Activated T-helper 9 cell treated with anti-CD3 and anti-CD28 coated beads, Interleukin-2, amount 50 U/mL, for 16 hours (primary cell): ENCODE measurements at places on chromosomes 7 and 10.

DNA sequence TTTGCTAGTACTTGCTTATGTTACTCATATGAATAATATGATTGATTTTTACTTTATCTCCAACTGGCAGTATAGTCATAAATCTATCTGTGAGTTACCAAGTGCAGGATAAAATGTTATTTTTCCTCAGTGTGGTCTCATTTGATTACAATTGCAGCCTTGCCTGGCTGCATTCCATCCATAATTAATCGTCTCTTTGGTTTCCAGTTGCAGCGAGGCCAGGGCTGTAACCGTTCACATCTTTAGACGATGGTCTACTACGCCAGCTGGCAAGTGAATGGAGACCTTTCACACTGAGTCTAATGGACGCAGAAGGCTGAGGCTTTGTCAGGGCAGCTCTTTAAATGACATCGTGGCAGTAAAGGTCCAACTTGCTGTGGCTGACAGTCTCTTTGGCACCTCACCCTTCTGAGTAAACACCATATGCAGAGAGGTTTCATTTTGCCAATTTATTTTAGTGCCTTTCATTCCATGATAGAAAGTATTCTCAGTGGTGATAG, 84.0 kb downstream of the ARL4A start:
- no peak for DNase-seq

- DNase-seq = no peak
Observed at GRCh38 chr10:17848646-17849045, 39.5 kb downstream of the MRC1 start.

DNA sequence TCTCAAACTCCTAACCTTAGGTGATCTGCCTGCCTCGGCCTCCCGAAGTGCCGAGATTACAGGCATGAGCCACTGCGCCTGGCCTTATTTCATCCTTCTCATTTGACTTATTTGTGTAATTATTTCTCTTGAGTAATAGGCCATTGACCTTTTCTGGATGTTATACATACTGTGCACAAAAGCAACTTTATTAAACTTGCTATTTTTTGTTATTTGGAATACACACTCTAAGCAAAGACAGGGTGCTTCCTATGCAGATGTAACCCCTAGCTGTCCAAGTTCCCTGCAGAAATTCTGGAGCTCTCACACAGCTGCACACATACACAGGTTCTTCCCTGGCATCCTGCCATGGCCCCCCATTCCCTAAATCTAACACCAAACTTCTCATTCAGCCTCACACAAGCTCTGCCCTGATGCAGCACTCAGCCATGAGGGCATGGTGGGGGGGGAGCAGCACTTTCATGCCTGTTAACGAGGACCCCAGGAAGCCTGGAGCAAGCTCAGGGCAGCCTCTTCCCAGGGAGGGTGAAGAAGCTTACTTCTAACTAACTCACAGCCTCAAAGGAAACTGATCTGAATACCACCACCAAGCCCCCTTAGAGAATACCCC, 33.2 kb downstream of the SH3PXD2A start:
- no peak for DNase-seq

DNA sequence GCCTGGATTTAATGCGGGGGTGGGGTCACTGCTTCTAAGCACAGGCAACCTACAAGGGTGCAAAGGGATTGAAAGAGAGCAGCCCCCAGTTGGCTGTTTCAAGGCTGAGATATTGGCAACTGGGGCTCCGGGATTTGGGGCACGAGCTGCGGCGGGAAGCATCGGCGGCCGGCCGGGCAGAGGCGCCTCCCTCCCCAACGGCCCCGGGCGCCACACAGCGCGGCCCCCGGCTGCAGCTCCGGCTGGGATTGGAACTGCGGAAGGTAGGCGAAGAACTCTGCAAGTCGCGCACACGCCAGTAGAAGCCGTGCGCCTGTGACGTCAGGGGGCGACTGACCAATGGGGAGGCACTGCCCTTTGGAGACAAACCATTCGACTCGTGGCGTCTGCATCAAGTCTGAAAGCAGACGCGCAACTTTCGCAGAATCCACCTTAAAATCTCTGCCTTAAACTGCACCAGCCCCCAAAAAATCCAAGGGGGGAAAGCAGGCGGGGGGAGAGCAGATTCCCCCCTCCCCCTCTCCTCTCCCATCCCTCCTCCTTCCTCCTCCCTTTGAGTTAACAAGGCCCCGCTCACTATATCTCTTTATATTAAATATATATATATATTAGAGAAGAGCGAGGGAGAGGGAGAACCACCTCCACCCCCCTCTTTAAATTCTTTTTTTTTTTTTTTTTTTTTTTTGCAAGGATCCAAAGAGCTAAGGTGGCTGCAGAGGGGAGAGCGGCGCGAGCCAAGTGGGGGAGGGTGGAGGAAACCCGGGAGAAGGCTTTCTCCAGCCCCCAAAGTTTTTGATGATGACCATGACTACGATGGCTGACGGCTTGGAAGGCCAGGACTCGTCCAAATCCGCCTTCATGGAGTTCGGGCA, at the start of gene DLX6:
TSS of gene DLX6 (plus strand) at position 371 of the 872 bp plus-strand sequence. CDS start at position 796, 425 bp downstream.
- no peak for DNase-seq

- no peak for DNase-seq
Observed at GRCh38 chr7:40482845-40483244, 348.0 kb downstream of the SUGCT start.

GRCh38 chr7:73341877-73342276, 13.9 kb downstream of the FKBP6 start:
- DNase-seq = no peak

DNA sequence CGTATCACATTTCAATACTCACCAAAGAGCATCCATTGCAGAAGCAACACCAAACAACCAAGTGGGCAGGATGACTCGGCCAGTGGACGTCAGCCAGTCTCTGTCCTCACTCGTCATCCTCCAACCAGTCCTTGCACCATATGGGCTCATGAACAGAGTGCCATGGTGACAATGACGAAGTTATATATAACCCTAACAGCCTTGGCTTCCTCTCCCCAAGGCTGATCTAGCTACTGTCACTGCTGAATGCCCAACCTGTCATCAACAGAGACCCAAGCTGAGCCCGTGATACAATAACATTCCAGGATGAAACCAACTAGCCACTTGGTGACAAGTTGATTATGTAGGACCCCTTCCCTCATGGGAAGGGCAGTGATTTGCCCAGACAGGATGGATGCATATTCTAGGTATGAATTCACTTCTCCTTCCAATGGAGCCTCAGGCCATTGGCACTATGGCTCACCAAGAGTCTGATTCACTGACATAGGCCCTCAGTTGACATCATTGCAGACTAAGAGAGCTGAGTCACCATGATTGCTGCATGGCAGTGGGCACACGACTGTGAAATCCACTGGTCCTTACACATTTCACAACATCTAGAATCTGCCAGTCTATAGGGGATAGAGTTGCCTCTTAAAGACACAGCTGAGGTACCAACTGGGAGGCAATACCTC, 26.3 kb upstream of the PPIF start:
- DNase-seq = no peak

- no peak for DNase-seq
Observed at GRCh38 chr7:86916277-86916825, 143.1 kb downstream of the ELAPOR2 start.

DNA sequence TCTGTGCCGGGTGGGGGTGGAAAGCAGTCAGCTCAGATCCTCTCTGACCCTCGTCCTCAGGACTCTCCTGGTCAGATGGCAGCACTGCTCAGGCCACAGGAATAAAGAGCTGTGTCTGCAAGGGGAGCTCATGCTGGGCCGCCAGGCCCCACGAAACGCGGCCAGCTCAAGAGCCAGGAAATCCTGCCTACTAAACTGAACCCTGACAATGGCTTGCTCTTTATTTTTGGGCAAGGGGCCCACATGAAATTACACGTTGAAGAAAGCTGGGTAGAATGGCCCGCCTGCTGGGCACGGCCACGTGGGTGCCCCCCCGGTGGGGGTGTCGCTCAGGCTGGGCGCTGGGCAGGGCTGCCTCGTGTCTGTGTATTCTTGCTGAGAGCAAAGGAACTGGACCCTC, 103.0 kb downstream of the ITIH5 start:
- no peak for DNase-seq

DNA sequence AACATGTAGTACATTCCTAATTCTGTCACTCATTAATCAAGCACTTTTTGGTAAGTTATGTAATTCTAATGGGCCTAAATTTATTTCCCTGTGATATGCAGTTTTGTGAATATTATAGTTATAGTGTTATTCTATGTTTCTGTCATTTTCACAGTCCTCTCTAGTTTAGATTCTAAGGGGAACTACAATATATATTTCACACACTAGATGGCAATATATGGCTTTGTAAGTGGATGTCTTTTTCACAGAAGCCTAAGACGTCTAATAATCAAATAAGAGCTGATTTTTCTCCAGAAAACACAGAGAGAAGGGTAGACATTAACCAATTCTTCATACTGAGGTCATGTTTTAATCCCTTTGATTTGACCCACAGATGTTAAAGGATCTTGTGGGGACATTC, 18.0 kb downstream of the RNLS start:
- no peak for DNase-seq

GRCh38 chr7:130091999-130092398, 21.7 kb downstream of the KLHDC10 start:
- DNase-seq = no peak

DNA sequence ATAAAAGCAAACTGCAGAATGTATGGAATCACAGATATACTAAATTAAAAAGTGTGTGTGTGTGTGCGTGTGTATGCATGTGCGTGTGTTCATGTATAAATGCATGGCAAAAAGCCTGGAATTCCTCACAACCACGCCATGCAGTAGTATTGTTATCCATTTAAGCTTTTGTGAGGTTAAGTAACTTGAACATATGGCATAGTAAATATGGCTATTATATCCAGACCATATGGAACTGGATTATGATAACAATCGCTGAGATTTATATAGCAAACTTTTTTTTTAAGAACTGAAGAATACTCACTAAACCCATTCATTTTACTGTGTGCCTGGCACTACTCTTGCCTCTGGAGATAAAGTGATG, 22.3 kb upstream of the NANOS1 start:
- no peak for DNase-seq

- DNase-seq = no peak
Observed at GRCh38 chr7:24472093-24472492, 101.2 kb upstream of the PALS2 start.

- DNase-seq = no peak
Observed at GRCh38 chr10:78955206-78955605, 113.6 kb upstream of the ZMIZ1 start.

DNA sequence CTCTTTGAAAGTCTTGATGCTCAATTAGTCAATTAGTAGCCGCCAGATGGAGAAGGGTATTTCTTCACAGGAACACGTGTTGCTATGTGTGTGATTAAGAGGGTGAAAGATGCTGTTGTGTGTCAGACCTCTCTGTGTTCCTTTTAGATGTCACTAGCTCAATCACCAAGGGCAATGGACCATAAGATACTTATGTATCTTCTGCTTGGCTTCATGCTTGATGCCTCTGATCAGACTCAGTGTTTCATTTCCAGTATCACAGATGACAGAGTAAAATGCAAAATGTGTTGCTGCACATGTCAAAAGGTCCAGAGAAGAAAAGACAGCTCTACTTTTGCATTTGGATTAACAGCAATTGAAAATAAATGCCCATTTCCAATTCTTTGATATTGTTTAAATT, 865.9 kb downstream of the CNTNAP2 start:
- DNase-seq = no peak

DNA sequence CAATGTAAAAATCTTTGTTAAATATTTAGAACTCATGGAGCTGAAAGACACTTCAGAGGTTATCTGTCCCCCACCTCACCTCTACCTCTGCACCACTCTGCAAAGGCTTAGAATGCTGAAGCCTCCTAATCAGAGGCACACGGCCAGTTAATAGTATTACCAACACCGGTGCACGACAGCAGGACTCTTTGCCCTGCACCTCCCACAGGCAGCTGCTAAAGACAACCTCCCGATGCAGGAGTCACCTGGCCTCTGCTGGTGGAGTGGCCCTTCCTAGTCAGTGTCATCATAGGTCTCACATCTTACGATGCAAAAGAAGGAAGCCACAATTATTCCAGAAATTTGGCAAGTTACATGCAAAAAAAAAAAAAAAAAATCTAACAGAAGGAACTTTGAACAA, 66.6 kb upstream of the MGMT start:
- DNase-seq = no peak

DNA sequence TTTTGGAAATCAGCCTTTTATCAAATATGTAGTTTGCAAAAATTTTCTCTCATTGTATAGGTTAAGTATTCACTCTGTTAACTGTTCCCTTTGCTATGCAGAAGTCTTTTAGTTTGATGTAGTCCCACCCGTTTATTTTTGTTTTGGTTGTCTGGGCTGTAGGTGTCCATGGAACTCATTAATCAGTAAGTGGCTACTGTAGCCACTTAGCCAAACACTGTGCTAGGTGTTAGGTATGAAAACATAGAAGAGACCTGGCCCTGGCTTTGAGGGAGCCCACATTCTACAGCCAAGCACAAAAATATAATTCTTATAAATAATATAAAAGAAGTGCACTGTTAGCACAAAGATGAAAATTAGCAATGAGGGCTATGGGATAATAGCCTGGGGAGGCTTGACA, 133.5 kb downstream of the ETV1 start:
- DNase-seq = no peak

GRCh38 chr7:22482503-22482902, 17.5 kb downstream of the STEAP1B start:
- DNase-seq = no peak

DNA sequence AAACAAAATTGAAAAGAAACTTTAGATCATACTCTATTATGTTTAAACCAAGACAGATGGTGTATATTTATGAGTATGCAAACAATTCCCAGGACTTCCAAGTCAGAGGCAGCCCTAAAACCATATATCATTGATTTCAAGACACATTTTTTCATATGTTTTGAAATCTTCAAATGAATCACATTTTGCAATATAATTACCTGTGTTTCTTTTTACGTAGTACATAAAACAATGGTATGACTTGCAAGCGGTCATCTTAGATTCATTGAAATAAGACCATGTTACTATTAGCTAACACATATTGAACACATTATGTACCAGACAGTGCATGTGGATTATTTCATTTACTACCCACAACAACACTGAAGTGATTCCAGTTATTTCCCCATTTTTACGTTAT, 14.9 kb downstream of the SMURF1 start:
- DNase-seq = no peak

- no peak for DNase-seq
Observed at GRCh38 chr7:4170997-4171786, 510.9 kb upstream of the FOXK1 start.

GRCh38 chr7:31493714-31494181, 20.1 kb upstream of the ITPRID1 start:
- no peak for DNase-seq

- DNase-seq = no peak
Observed at GRCh38 chr7:82235713-82236112, 207.9 kb downstream of the CACNA2D1 start.

DNA sequence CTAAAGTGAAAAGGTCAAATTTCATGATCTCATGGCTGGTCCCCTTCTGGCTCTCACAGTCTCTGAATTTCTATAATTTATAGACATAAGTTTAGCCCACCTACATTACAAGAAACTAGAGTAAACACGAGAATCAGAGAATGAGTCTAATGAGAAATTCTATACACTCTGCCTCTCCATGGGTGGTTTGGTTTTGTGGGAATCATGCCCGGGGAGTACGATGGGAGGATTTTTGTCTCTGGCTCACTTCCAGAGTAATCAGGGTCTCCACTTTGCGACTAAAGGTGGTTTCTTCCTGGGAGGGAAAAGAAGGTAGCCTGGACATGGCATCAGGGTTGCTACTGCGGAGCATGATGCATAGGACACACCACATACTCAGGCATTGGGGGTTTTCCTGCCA, 69.7 kb downstream of the MRC1 start:
- no peak for DNase-seq

- DNase-seq = no peak
Observed at GRCh38 chr7:128880791-128881457, 18.3 kb downstream of the ATP6V1F start.

- DNase-seq = no peak
Observed at GRCh38 chr7:143987513-143987912, 12.6 kb upstream of the OR6B1 start.

GRCh38 chr7:14698239-14698638, 204.3 kb downstream of the DGKB start:
- DNase-seq = no peak
